ENCODE measurements at places on chromosomes 11 and 22.
A peak's percentile ranks its signal among the peaks of the same experiment; 100 is the strongest.

DNA sequence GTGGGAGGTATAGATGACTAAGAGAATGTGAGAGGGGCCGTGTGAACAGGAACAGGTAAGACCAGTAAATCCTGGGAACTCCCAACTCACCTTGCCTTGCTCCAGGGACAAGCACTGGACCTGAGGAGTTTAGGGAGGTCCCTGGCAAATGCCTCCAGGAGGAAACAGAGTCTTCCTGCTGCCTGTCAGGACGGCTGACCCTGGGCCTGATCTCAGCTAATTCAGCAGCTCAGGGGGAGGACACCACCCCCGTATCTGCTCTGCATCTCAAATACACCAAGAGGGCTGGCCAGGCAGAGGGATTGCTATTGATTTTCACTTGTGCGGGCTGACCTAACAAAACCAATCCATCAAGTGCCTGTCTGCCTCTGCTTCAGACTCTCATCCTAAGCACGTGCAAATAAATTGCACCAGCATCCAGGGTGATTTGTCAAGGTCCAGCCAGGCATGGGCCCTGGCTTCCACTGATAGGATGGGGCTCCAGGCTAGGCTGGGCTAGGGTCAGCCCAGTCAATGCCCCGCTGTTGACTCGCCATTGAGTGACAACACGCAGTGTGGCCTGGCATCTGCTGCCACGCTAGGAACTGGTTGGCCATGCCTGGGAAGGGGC is 20.3 kb downstream of the UQCR10 start:
- no peak for DNase-seq

DNA sequence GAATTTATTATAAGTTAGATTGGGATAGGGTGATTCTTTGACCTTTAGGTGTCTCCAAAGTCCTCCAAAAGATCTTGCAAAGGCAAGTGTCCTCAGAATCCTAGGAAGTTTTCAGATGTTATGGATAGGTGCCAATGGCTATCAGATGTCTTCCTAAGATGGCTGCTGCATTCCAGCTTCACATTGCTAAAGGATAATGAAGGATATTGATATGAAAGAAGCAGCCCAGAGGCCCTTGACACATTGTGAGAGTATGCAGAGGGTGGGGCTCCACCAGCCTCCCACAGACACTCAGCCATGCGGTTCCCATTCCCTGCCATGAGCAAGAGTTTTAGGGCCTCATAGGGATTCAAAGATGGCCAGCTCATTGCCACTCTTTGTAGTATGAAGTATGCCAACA is 22.3 kb upstream of the GLYATL2 start:
- DNase-seq: no peak

DNA sequence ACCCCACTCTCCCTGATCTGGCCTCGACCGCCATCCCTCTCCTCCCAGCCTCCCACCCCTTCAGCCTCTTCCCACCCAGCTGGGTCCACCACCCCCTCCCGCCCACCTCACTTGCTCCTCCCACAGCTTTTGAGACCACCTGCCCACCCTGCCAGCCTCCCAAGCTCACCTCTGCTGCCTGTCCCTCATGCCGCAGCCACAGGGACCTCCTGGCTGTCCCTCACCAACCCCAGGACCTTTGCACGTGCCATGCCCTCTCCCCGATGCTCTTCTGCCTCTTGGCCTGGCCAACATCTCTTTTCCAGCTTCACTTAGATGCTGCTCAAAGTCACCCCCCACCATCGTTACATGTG is 6.5 kb downstream of the PNPLA5 start:
- no peak for DNase-seq

DNA sequence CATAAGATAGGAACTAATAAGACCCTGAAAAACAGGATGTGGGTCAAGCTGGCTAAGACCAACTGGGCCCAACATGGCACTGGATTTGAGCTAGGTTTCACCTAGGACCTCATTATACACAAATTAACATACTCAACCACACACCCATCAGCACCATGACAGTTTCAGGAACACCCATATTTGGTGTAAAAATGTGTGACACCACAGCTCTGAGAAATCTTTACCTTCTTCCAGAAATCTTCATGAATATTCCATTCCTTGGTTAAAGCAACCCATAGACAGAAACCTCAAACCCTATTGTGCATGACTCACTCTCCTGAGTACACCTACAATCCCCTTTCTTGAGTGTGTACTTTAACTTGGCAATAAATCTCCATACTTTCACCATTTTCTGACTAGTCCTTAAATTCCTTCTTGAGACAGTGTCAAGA is 378.8 kb downstream of the DYNC2H1 start:
- no peak for DNase-seq

- no peak for DNase-seq
Observed at GRCh38 chr11:109015283-109015682, 350.4 kb downstream of the DDX10 start.

DNA sequence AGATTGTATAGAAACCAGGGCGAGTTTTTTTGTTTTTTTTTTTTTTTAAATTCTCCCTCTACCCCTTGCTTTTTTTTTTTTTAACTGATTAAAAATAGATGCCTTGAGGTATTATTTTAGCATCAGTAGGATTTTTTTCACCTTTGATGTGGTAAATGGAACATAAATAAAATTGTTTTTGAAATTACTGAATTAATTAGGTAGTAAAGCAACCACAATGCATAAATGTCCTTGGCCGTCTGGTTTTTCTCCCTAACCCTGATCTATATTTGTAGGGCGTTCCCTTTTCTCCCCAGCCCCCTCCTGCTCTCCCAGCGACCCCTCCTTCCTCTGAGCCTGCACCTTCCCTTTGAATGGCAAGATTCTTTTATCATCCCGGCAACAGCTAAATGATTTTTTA is 107.8 kb downstream of the ZBTB16 start:
- no peak for DNase-seq

DNA sequence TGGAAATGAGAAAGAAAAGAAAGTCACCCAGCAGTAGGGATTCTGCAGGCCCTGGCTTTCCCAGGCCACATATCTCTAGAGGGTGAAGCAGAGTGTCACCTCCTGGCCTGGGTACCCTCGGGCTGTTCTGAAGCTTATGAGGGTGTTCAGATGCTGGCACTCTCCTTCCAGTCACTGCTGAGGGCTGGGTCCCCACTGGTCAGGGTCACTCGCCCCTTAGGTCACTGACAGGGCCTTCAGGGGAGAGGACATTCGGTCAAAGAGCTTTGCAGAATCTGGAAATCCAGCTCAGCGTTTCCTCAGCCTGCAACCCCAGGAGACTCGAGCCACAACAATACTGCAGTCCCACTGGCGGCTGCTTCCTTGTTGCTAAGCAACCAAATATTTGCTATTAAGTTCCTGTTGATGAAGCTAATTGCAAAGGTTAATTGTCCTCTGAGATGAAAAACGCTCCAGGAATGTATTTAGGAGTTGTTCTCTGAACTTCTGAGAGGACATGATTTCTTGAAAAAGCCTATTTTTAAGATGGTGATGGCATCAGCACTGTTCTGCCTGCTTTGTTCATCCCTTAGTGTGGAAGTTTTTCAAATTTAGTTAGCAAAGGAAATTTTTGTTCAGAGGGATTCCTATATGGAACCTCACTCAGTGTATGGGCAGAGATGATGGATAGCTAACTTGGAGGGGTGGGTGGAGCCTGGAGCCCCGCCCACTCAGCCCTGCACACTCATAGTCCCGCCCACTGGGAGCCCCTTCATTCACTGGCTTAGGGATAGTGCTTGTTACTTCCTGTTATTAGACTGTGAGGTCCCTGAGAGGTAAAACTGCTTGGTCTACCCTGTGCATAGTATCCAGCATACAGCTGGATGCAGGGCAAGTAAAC is 109.2 kb downstream of the CSNK2A3 start:
- DNase-seq: no peak

- DNase-seq: no peak
Observed at GRCh38 chr11:65118097-65118837, 766 bp upstream of the ZNHIT2 start.

DNA sequence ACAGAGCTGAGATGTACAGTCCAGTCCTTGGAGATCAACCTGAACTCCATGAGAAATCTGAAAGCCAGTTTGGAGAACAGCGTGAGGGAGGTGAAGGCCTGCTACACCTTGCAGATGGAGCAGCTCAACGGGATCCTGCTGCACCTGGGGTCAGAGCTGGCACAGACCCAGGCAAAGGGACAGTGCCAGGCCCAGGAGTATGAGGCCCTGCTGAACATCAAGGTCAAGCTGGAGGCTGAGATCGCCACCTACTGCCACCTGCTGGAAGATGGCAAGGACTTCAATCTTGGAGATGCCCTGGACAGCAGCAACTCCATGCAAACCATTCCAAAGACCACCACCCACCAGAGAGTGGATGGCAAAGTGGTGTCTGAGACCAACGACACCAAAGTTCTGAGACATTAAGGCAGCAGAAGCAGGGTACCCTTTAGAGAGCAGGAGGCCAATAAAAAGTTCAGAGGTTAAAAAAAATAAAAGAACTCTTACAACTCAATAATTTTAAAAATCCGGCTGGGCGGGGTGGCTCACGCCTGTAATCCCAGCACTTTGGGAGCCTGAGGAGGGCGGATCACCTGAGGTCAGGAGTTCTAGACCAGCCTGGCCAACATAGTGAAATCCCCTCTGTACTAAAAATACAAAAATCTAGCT is 69.9 kb upstream of the RTL6 start:
- peak; percentile 73 for DNase-seq

- no peak for DNase-seq
Observed at GRCh38 chr22:24289114-24289513, 18.5 kb downstream of the SPECC1L start.

GRCh38 chr22:48950151-48950915 is 877.3 kb downstream of the BRD1 start:
- no peak for DNase-seq

GRCh38 chr22:19972652-19973550 is 31.3 kb upstream of the TXNRD2 start:
- DNase-seq: no peak

DNA sequence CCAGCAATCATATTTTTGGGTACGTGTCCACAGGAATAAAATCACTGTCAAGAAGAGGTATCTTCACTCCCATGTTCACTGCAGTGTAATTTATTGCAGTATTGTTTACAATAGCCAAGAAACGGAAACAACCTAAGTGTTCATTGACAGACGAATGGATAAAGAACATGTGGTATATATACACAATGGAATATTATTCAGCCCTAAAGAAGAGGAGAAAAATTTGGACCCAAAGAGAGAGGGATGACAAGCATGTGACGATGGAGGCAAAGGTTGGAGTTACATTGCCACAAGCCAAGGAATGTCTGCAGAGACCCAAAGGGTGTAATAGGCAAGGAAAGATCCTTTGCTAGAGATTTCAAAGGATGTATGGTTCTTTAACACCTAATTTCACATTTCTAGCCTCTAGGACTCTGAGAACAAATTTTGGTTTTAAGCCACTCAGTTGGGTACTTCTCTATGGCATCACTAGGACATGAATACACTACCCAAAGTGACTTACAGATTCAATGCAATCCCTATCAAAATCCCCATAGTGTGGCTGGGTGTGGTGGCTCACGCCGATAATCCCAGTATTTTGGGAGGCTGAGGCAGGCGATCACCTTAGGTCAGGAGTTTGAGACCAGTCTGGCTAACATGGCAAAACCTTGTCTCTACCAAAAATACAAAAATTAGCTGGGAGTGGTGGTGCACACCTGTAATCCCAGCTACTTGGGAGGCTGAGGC is 31.1 kb upstream of the TOP3B start:
- no peak for DNase-seq

GRCh38 chr22:34099278-34099677 is 179.0 kb upstream of the LARGE1 start:
- no peak for DNase-seq

DNA sequence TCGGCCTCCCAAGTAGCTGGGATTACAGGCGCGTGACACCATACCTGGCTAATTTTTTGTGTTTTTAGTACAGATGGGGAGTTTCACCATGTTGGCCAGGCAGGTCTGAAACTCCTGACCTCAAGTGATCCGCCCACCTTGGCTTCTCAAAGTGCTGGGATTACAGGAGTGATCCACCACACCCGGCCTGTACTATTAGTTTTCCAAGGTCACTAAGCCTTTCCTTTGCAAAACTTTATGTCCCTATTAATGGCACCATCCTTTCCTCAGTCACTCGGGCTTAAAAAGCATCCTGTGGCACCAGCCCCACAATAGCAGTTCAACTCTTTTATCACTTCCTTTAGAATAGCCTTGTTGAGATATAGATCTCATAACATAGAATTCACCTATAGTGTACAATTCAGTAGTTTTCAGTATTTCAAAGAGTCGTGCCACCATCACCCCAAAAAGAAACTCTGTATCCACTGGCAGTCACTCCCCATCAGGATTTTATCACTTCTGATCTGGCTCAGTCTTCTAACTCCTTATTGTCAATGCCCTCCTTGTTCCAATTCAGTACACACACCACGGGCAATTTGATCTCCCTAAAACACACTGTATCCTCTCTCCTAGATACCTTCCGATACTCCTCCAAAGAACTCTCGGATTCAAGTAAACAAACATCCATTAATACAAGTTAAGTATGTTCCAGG is 921 bp upstream of the BCL2L13 start:
- no peak for DNase-seq

DNA sequence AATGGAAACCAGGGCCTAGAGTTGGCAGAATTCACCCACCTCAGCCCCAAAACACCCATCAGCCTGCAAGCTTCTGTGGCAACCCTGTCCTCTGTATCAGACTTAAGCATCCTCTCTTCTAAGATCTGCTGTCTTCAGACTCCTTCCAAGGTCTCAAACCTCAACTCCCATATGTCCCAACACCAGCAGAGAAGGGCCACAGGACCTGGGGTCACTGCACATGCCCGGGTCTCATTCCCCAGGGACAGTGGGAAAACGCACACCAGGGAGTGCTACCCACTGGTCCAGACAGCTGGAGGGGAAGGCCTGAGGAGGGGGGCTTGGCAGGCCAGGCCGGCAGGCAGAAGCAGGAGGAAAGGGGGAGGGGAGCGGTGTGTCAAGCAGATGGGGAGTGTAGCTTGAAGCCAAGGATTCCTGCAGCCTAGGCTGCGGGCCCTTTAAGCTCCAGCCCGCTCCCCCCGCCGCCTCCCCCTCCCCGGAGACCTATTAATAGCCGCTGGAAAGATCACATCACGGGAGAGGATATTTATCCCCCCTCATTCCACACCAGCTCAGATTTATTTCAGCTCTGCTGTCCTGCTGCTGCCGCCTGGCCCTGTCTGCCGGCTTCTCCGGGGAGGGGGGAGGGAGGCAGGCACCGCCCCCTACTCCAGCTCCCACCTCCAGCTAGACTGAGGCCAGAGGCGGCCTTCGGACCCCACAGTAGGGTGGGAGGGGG is 16.7 kb downstream of the BCL9L start:
- DNase-seq: peak; percentile 19

- no peak for DNase-seq
Observed at GRCh38 chr11:65854161-65854592, 3.8 kb downstream of the CFL1 start.
